ENCODE measurements at places on chromosomes 13 and 19.
A peak's percentile ranks its signal among the peaks of the same experiment; 100 is the strongest.

DNA sequence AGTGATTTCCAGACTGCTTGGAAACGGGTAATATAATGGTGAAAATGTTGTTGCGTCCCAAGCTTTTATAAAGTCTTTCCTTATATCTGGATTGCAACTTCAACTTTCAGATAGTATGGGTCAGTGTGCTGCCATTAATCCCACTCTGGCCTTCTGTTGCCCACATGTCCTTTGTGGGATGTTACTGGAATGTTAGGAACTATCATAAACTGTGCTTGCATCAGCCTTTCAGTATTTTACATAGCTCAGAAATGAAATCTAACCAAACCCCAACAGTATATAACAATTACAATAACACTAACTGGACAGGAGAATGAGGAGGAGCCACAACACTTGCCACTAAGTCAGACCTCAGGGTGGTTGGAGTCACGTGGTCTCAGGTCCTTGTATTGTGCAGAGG, 78.9 kb downstream of the LNX2 start:
- DNase-seq = no peak

- no peak for DNase-seq
Observed at GRCh38 chr19:49679771-49680413, 2.8 kb downstream of the PRMT1 start.

GRCh38 chr13:112483299-112483698, 104.7 kb downstream of the TUBGCP3 start:
- no peak for DNase-seq

DNA sequence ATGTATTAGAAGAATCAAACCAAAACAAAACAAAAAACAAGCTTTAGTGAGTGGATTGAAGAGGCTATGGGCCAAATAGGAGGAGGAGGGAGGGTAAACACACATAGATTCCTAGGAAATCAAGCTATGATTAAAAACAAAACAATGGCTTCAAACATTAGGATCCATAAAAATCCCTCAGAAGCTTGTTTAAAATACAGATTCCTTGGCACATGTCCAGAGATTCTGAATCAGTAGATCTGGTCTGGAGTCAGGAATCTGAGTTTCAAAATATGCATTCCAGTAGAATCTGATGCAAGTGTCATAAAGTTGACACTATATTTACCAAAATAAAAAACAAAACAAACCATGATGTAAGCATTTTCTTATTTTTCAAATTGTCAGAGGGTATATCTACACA, 692.8 kb upstream of the SGCG start:
- DNase-seq = no peak

DNA sequence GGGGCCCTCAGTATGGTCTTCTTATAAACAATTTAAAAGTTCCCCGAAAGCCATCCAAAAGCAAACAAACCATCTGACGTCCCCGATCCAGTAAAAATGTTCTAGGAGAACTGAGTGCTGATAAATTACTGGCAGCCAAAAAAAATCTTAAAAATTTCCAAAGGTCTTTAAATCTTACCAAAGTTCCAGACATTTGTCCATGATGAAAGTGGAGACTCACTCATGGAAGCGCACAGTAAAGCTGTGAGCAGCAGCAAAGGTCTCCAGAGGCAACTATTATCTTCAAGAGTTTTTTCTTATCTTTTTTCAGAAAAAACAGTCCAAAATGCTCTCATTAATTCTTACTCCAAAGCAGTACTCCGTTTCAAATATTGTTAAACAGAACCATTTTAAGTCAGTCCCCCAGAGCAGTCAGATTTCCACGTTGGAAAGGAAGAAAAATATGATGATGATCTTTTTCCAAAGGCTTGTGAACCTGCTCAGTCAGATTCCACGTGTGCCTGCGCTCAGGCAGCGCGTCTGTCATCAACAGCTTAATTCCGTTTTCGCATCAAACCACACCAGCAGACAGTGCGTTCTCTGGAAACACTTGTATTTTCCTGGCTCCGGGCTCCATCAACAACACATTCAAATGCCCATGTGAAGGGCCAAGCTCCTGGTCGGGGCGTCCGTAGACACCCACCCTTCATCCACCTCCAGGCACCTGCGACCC, 85.4 kb downstream of the COL4A1 start:
- no peak for DNase-seq

DNA sequence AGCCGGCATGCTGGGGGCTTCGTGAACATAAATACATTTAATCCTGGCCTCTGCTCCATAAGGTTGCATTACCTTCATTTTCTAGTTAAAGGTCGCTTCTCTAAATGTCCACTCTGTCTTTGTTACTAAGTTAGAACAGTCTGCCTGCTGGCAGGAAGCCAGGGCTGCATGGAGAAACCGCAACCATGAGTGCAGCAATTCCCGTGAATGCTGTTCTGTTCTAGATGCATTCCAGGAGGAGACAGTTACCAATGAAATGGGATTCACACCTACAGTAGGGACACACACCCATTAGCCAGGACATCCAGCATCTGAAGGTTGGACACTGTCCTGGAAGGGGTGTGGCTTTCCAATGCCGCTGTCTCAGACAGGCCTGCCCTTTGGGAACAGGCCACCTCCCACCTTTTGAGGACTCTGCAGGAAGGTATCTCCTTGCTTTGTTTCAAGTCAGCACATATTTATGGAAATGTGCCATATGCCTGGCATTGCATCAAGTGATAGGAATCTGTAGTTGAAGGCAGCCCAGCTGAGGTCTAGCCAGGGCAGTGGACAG, 129.7 kb downstream of the SLC7A1 start:
- DNase-seq = no peak

DNA sequence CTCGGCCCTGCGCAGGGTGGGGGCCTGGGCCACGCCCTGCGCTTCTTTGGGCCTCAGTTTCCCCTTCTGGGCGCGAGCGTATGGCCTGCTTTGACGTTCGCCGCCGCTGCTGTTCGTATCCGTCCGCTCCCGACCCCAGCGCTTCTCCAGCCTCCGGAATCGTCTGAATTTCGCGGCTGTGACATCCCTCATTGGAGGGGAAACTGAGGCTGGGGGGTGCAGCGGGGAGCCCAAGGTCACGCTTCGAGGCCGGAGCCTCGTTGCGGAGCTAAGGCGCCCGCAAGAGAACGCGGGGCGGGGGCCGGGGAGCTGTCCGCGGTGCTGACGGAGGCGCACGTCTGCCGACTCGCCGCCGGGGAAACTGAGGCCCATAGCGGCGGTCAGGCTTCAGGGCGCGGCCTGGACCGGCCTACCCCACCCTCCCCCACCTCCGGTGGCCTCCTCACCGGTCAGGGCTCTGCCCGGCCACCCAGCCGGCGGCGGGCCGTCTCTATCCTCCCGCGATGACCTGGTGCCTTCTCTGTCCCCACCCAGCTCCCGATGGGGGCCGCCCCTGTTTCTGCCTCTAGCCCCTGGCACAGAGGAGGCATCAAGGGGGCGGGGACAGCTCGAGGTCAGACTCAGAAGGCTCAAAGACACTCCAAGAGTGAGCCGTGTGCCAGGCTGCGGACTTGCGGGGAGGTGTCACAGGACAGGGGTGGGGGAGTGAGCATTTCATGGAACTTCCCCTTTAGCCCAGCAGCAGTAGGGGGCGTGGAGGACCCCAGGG, 3.0 kb upstream of the APC2 start:
- DNase-seq = no peak

- no peak for DNase-seq
Observed at GRCh38 chr13:112904436-112904960, 64.5 kb upstream of the MCF2L start.

- DNase-seq = no peak
Observed at GRCh38 chr13:47146991-47147811, 250.3 kb upstream of the HTR2A start.

DNA sequence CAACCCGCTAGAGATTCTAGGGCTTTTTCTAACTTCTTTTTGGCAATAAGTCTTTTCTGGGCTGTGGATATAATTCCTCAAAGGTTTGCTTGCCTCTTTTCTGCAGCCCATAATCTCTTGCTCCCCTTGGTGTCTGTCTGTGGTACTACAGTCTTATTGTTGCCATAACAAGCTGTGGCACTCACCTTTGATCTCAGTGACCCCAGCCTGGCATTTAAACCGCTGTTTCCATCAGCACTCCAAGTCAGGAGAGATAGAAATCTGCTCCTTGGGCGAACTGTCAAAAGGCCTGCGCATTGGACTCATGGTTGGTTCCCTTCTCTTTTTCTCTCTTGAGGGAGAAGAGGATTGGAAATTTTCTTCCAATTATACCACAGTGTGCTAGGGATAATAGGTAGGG, 14.5 kb upstream of the MPHOSPH8 start:
- DNase-seq = no peak

GRCh38 chr13:89279374-89279773, 1608.2 kb downstream of the SLITRK5 start:
- no peak for DNase-seq

- no peak for DNase-seq
Observed at GRCh38 chr13:25493931-25494640, 122.3 kb downstream of the ATP8A2 start.

- no peak for DNase-seq
Observed at GRCh38 chr19:46390866-46391265, 22.5 kb downstream of the CCDC8 start.

- DNase-seq = no peak
Observed at GRCh38 chr19:27765912-27766725, 1446.8 kb downstream of the UQCRFS1 start.

GRCh38 chr19:47417746-47418691, 1.3 kb downstream of the MEIS3 start:
- DNase-seq = no peak

- no peak for DNase-seq
Observed at GRCh38 chr19:2970201-2970835, 7.0 kb upstream of the TLE6 start.

DNA sequence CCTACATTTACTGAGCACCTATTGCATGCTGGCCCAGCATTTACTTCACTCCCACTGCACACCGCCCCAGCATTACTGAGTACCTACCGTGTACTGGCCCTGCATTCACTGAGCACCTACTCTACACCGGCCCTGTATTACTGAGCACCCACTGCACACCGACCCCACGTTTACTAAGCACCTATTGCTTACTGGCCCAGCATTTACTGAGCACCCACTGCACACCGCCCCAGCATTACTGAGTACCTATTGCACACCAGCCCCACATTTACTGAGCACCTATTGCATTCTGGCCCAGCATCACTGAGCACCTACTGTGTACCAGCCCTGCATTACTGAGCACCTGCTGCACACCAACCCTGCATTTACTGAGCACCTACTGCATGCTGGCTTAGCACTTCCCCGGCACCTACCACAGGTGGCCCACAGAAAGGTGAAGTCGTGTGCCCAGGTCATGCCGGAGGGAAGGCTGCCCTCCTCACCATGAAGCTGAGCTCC, 6.9 kb downstream of the TPGS1 start:
- no peak for DNase-seq

DNA sequence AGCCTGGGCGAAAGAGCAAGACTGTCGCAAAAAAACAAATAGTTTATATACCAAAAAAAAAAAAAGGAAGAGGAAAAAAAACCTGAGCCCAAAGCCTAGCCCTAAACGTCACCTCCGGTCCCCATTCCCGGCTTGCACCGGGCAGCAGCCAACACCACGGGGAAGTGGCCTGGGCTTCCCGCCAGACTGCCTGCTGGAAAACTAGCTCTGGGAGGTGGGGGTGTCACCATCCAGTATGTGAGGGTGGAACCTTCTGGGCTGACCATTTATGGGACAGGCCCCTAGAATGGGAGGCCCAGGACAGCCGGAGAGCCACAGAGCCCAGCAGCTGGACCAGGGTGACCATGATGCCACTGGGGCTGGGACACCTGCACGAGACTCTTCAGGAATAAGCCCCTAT, 37.3 kb downstream of the IL12RB1 start:
- DNase-seq = no peak

DNA sequence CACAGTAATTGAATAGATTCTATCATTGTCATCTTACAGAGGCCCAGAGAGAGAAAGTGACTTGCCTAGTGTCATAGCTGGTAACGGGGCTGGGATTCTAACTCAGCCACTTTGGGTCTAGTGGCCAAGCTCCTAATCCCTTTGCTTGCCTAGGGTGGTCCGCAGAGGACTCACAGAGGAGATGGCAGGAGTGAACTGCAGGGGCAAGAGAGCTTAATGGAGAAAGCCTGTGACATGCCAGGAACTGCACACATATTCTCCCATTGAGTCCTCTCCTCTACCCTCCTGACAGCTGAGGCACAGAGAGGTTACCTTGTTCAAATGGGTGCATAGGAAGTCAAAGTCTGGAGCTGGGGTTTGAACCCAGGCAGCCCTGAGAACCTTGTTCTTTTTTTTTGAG, 2.7 kb downstream of the LSR start:
- no peak for DNase-seq

DNA sequence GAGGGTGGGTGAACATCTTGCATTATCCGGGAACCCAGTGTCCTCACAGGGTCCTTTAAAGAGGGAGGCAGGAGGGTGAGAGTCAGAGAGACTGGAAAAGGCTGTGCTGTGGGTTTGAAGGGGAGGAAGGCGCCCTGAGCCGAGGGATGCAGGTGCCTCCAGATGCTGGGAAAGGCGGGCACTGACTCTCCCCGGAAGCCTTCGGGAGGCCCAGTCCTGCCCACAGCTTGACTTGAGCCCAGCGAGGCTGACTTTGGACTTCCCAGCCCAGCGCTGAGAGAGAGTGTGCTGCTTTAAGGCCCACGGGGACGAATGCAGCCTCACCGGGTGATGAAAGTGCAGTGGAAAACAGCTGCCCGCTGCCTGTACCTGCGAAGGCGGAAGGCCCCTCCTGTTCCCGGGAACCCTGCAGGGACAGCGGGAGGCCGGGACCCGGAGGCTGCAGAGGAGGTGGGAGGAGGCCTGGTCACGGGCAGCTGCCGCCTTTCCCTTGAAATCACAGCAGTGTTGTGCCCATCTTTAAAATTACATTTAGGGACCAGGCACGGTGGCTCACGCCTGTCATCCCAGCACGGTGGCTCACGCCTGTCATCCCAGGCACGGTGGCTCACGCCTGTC, 16.1 kb downstream of the REXO1 start:
- DNase-seq = no peak

- no peak for DNase-seq
Observed at GRCh38 chr13:44275381-44275780, 98.2 kb upstream of the SERP2 start.

GRCh38 chr19:46495786-46496099, at the start of gene PNMA8B:
Gene PNMA8B (minus strand): TSS chr19:46495867. CDS start chr19:46495465, 402 bp downstream.
- no peak for DNase-seq

- DNase-seq = no peak
Observed at GRCh38 chr13:93325303-93326233, 99.0 kb downstream of the GPC6 start.

DNA sequence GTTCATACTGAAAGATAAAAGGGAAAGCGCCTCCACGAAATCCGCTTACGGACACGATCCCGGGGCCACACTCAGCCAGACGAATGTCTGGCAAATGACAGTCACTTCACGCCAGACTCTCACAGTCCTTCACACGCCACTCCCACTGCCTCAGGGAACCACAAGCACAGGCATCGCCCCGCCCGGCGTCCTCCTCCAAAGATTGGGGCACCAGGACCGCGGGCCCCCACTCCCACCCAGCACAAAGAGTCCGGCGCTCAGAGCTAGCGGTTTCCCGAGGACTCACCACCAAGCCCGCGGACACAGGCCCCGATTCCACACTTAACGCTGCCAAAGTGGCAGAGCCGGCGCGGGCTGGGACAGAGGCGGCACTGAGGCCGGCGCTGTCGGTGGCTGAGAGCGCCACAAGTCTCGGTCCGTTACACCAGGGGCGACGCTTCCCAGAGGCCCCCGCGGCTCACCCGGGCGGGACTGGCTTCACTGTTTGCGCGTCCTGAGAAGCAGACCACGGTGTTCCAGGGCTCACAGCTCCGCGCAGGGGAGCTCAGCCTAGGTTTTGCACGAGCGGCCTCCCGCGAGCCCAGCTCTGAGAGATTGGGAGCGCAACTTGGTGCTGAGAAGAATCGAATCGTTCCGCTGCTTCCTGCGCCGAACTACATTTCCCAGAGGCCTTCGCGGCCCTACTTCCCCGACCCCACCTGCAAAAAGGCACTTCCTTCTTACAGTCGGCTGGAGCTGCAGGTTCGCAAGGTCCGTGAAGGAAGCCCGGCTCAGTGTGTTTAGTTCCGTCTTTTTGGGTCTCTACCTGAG, at the start of gene ZNF569:
Gene ZNF569 (minus strand): TSS at position 647 of the 810 bp plus-strand sequence. CDS start 22,523 bp downstream, outside the sequence.
- peak; percentile 79 for DNase-seq

Data from stimulated activated CD4-positive, alpha-beta T cell treated with anti-CD3 and anti-CD28 coated beads, Interleukin-12 subunit alpha, Interleukin-12 subunit beta, amount 100 ng/mL, for 24 hours (primary cell).